ENCODE measurements at places on chromosomes 11 and 22.

DNA sequence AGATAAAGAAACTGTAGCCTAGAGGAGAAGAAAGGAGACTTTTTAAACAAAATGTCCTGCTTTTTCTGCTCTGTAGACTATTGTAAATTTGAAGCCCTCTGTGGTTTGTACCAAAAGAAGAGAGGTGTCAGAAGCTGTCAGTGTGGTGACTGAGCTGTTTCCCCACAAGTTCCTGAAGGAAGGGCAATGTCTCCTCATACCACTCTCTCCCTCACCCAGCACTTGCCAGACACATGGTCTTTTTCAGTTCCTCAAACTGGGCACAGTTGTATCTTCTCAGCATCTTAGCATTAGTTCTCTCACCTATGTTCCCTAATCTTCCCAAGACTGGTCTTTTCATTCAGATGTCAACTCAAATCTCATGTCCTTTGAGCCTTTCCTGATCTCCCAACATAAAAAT, 4.3 kb downstream of the BCO2 start:
- DNase-seq, result no peak

DNA sequence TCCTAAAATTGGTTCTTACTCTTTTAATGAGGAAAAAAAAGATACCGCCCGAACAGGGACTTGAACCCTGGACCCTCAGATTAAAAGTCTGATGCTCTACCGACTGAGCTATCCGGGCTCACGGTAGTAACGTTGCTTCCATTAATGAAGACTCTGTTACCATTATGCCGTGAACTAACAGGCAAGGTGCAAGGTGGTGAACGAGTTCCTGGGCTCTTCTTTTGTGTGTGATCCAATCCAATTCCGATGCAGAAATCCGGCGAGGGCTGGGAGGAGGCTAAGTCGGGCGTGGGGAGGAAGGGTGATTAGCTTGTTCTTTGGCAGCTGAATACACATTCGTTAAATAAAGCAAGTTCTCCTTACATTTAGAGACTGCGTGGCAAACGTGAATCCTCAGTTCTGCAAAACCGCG, 49.0 kb downstream of the OR4D9 start:
- DNase-seq, result peak; percentile 73

- peak; percentile 55 for DNase-seq
Observed at GRCh38 chr22:24325105-24325757, 54.6 kb downstream of the SPECC1L start.

DNA sequence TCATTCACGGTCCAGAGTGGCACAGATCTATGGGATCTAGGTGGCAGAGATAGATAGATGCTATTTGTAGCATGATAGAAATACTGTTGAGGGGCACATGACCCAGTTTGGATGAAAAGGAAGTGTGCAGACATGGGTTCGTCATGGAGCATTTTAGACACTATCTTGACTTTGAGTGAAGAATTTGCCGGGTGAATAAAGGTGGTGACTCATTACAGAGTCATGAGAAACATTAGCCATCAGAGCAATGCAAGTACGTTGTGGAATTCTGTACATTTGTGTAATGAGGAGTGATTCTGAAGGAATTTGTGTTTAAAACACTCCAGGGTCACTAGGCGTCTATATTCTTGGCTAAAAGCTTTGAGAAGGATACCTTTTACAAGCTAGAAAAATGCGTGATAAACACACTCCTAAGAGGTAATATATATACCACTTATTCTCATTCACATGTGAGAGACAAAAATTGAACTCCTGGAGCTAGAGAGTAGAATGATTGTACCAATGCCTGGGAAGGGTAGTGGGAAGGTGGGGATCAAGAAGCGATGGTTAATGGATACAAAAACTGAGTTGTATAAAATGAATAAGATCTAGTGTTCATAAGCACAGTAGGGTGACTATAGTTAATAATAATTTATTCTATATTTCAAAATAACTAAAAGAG, 593.7 kb upstream of the LUZP2 start:
- DNase-seq, result peak; percentile 56

DNA sequence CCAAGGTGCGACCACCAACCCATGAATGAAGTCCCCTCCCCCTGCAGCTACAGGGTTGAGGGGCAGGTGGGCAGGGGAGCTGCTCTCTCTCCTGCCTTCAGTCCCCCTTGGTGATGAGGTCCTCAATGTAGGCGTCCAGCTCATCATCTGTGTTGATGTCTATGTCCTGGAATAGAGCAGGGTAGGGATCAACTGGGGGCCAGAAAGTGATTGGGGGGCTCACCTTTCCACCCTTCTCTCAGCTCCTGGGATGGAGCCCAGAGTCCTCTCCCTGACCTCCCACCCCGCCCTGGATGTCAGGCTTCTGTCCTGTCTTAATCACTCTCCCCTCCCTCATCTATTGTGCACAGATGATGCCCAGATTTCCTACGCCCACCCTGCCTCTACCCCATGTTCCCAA, 41.9 kb downstream of the MORC2 start:
- no peak for DNase-seq

DNA sequence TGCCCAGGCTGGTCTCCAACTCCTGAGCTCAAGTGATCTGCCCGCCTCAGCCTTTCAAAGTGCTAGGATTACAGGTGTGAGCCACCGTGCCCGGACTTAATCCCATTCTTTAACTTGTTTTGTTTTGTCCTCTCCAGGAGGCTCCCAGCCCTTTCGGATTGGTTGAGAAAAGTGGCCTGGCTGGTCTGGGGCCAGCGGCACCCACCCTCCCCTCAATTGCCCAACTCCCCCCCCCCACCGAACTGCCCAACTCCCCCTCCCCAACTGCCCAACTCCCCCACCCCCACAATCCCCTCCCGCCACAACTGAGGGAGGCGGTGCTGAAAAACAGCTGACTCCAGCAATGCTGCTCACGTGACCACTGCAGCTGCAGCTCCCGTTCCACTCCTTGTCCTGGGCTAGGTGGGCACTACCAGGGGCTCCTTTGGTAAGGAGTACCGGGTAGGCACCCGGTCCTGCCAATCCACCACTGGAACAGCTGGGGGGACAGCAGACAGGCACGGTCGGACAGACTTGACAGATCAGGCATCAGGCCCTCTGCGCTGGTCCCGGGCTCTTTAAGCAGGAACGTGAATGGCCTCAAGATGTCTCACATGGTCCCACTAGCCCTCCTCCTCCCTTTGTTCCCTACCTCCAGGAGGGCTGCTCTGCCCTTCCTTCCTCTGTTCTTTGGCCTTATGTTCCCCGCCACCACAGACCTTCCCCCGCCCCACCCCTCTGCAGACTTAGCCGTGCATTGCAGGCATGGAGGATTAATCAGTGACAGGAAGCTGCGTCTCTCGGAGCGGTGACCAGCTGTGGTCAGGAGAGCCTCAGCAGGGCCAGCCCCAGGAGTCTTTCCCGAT, at the start of gene TCN2:
Gene TCN2, plus strand, starts transcription at position 720 of the 845 bp plus-strand sequence. CDS start 158 bp downstream, outside the sequence.
- DNase-seq, result peak; percentile 89

- no peak for DNase-seq
Observed at GRCh38 chr11:3170044-3170755, 5.1 kb upstream of the OSBPL5 start.

GRCh38 chr11:72838691-72839305, 24.6 kb downstream of the ATG16L2 start:
- no peak for DNase-seq

- no peak for DNase-seq
Observed at GRCh38 chr22:22906907-22907550, 19.4 kb downstream of the IGLL5 start.

DNA sequence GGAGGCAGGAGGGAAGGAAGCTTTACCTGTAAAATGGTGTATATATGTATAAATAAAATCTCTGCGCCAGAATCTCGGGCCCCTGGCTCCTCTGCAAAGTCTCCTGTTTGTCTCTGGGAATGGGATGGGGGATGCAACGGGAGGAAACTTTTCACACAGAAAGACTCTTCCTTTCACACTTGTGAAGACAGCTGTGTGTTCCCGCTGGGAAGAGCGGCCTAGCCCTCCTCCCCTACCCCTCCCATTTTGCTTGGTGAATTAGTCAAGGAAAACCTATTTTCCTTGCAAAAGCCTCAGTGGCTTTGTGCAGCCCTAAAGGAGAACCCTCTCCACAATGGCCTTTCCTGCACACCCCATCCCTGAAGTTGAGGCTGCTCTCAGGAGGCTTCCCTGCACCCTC, 9.4 kb upstream of the IGF2 start:
- DNase-seq, result no peak

DNA sequence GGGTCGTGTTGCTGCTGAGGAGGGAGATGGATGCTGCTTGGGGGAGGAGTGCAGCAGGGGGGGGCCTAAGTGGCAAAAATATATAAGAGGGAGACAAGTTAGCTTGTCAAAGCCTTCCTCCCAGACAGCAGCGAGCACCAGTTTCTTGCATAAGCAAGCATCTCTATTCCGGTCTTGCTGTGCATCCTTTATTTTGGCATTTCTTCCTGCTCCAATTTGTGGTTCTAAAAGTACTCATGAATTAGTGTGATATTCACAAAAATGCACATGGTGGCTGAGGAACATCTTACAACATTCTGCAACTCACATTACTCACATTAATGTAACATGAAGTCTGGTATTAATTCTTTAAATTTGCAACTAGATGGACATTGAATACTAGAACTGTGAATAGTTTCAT, 32.1 kb downstream of the GDPD5 start:
- no peak for DNase-seq

DNA sequence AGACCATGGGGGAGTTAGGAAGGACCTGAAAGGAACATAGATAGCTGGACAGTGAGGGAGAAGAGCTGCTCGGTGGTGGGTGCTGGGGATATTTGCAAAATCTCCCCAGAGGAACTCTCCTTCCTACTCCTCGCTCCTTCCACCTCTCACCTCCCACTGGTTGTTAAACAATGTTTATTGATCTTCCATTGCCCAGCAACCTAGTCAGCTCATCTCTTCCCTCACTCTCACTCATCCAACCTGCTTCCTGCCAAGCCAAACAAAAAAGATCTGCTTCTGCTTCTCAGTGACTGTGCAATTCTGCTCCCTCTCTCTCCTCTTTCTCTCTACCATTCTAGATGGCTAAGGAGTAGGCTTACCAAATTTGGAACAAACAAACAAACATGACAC, 115.0 kb downstream of the SLC1A2 start:
- peak; percentile 42 for DNase-seq

- DNase-seq, result no peak
Observed at GRCh38 chr22:27571463-27572277, 229.9 kb downstream of the MN1 start.

- DNase-seq, result peak; percentile 85
Observed at GRCh38 chr11:65652511-65653228, 10.0 kb downstream of the RELA start.

DNA sequence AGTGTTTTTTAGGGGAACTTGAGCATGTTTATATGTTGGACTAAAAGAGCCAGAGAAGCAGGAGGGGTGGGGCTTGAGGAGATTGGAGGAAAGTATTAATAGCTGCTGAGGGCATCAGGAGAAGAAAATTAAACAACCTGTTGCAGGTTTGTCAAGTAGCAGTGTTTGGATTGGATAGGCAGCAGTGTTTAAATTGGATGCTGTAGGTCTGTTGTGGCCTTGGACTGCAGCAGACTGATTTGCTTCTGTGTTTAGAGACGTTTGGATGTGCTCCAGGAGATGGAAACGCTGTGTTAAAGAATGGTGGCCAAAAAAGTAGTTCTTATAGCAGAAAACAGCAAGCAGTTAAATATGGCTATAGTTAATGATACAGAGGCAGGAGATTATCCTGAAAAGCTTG, 5.7 kb downstream of the EIF3L start:
- no peak for DNase-seq

DNA sequence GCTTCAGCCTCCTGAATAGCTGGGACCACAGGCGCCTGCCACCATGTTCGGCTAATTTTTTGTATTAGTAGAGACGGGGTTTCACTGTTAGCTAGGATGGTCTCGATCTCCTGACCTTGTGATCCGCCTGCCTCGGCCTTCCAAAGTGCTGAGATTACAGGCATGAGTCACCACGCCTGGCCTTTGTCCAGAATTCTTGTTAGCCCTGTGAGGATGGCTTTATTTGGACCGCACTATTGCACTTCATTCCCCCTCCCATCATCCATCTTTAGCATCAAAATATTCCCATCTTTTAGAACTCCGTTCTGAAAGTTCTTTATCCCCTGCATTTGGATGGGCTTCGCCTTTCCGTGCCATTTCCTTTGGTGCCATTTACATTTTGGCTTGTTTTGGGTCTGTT, 2.6 kb downstream of the SAMM50 start:
- DNase-seq, result no peak

- no peak for DNase-seq
Observed at GRCh38 chr22:37459206-37459605, 27.0 kb downstream of the MFNG start.

DNA sequence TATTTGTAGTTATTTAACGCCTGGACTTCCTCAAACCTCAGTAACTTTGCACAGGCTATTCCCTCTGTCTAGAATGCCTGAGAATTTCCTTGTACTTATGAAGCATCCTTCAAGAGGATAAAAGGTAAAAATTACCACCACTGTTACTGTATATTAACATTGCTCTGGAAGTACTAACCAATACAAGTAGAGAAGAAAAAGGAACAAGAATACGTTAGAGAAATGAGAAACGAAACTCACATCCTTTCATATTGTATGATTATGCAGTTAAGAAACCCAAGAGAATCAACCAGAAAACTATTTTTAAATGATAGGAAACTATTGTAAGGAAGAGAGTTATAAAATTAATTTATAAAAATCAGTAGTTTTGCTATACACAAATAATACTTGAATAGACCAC, 48.2 kb upstream of the OR5P2 start:
- DNase-seq, result no peak

DNA sequence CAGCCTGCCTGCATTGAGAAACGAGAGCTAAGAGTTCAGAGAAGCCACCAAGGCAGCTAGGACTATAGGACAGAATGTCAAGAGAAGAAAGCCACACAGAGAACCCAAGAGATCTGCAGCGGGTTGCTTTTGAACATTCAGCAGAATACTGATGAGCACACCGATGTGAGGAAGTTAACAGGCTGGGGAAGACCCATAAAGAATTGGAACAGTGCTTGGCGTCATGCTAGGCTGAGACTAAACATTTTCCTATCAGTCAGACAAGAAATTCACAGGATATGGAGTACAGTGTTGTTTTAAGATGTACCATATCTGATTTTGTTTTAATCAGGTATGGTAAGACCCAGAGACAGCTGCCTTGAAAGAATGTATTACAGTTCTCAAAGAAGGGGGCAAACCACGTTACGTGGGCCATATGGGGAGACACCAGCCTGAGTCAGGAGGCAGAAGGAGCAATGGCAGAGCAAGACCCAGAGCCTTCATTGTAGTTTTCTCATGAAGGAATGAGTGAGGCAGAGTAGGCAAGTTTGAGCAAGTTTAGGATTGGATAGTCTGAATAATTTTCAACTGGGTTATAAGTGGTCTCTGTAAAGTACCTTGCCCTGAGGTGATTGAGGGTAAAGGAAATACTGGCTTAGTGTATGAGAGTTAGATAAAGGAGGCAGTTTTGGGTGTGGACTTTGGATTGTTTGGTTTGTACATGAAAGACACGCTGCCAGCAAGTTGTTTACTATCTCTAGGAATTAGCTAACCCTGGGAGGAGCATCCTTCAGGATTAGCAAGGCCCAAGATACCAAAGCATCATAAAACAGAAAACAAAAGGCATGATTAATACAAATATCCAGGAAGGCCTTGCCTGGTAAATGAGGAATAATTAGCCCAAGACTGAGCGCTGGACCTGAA, 14.3 kb downstream of the LRRC75B start:
- no peak for DNase-seq

DNA sequence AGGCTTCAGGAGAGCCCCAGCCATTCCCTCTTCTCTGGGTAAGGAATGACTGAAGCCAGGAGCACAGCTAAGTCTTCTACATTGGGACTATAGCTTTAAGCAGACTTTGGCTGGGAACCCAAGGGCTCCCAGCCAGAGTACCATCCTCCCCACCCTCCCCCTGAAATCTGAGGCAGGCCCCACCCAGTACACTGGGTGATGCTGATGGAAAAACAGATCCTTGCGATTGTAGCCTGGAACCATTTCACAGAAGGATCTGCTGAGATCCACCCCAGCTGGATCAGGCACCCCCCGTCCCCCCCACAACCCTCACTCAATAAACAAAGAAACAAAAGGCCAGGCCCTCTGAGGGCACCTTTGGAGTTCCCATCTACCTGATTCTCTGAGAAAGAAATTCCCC, 39.8 kb downstream of the IL18BP start:
- no peak for DNase-seq

Data from Caki2 (cell line).